Heart right ventricle (tissue), 16 donors: ENCODE measurements at places on chromosomes 12 and 14.

- peaks cover 11% of the 10 kb centered on the region for H3K4me1 ChIP-seq
- no peak overlapping the region for H3K4me3 ChIP-seq
- DNase-seq, result no peak
- no peaks in the 10 kb centered on the region for H3K27me3 ChIP-seq
These were observed 13.1 kb downstream of the SLC39A5 start for GRCh38 chr12:56242986-56243385.

DNA sequence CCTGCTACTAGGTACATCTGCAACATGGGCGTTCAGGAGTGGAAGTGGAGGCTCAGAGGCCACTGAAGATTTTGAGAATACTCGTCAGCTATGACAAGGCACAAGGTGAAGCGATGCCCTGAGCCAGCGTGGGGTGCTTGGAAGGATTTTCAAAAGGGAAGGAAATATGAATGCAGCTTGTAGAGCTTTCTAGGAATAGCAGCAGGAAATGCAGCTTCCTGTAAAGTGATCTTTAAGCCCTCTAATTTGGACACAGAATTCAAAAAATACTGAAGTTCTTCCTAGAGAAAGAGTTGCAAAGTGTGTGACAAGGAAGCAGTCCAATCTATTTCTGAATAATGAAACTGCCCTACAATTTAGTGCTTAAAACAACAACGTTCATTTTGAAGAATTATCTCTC lies 13.2 kb upstream of the C1S start:
- no peak for DNase-seq
- H3K36me3 ChIP-seq, result no peaks in the 10 kb centered on the region
- no peaks in the 10 kb centered on the region for H3K27me3 ChIP-seq
- no peak overlapping the region for H3K27ac ChIP-seq

DNA sequence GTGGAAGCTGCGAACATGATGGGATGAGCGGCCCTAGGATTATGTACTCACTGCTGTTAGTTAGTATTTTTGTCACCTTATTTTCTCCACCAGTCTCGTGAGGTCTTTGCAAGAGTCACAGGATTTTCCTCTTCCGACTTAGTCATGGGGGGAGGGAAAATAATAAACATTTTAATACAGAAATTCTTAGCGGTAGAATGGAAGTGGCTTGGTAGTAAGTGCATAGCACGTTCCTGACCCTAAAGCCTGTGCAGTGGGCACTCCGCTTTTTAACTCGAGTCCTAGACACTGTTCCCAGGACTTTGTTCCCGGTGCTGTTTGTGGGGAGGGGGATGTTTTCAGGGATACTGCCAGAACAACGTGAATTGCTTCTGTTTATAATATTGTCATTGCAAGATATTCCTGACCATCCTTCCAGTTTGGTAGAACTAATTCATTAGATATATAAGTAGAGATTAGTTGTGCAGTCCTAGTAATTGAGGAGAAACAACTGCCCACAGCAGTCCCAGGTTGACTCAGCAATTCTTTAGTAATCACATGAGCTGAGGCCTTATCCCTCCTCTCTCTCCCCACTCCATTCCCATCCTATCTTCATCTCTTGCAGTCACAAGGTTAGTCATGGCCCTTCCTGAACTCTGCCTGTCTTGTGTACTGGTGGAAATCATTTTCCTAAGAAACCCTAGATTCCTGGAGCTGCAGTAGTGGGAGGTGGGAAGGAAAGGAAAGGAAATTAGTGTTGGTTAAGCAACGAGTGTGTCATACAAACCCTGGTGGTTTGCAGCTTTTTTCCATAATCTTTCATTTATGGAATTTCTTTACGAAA lies 799 bp downstream of the SLC38A6 start:
- H3K27me3 ChIP-seq, result no peaks in the 10 kb centered on the region
- H3K4me1 ChIP-seq, result peaks cover 3% of the 10 kb centered on the region
- H3K4me3 ChIP-seq, result peak overlapping the region; percentile 53
- DNase-seq, result no peak
- peak overlapping the region; percentile 80 for H3K27ac ChIP-seq

DNA sequence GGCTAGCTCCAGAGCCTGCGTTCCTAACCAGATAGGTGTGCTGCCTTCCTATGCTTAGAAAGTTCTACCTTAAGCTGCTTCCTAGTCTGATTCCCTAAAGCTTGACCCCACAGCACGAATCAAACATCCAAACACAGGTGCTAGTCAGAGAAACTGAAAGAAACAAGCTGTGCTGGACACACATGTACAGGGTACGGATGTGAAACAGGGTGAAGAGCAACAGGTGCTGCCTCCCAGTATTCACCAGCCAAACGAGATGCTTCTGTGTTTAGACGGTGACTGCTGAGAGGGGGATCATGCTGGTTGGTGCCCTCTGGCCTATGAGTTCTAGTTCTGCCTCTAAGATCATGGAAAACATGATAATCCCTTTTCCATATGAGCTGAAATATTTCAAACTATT lies 105.3 kb downstream of the GRIP1 start:
- H3K4me1 ChIP-seq, result no peaks in the 10 kb centered on the region
- H3K27ac ChIP-seq, result no peak overlapping the region
- H3K27me3 ChIP-seq, result no peaks in the 10 kb centered on the region
- DNase-seq, result no peak
- H3K36me3 ChIP-seq, result no peaks in the 10 kb centered on the region
- no peak overlapping the region for H3K4me3 ChIP-seq

DNA sequence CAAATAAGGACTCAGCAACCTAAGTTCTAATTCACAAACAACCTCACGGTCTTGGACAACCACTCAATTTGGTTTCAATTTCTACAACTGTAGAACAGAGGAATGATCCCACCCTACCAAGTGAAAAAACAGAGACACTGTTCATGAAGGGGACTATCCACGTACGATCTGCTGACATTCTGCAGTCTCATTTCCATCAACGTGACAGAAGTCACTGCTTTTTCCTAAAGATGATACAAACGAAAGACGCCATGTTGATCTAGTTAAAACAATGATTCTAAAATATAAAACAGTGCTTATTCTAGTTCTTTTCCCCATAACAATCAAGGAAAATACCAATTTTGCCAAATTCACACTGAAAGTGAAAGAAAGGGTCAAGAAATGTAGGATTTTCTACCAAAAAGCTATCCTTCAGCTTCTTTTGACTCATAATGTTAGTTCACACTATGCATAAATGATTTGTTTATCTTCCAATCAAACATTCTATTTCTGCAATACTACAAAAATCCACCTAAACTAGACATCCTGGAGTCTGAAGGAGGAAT lies 38.1 kb downstream of the CORO1C start:
- H3K4me3 ChIP-seq, result no peak overlapping the region
- H3K4me1 ChIP-seq, result peaks cover 84% of the 10 kb centered on the region
- H3K36me3 ChIP-seq, result no peaks in the 10 kb centered on the region

DNA sequence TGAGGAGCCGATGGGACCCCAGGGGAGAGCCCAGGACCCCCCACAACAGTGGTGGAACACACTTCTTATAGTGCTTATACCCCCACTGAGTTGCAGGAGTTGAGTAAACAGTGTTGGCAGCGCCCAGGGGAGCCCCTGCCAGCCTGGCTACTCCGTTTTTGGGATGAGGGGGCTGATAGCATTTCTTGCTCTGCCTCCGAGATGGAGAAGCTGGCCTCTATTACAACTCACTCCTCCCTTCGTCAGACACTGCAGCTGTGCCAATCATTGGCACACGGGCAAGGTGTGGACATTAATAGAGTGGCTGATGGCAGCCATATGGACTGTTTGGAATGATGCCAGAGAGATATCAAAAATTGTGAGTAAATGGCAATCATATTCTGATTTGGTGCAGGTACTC lies 94.9 kb upstream of the TMPO start:
- no peak overlapping the region for H3K27ac ChIP-seq
- no peak overlapping the region for H3K4me3 ChIP-seq
- no peaks in the 10 kb centered on the region for H3K36me3 ChIP-seq
- H3K4me1 ChIP-seq, result peaks cover 33% of the 10 kb centered on the region
- H3K27me3 ChIP-seq, result no peaks in the 10 kb centered on the region

GRCh38 chr14:20683891-20684661 lies at the start of gene RNASE4:
RNASE4 (plus strand) TSS chr14:20684560; CDS start chr14:20699372, 14,812 bp downstream.
- DNase-seq, result peak; percentile 81
- peak within 1 kb of the TSS; percentile 98 for H3K27ac ChIP-seq
- no peaks in the 10 kb centered on the region for H3K36me3 ChIP-seq
- H3K27me3 ChIP-seq, result no peaks in the 10 kb centered on the region
- H3K4me3 ChIP-seq, result peak within 1 kb of the TSS; percentile 67
- peaks cover 10% of the 10 kb centered on the region for H3K4me1 ChIP-seq

- DNase-seq, result no peak
- H3K4me3 ChIP-seq, result no peak overlapping the region
- H3K4me1 ChIP-seq, result no peaks in the 10 kb centered on the region
These were observed 16.3 kb upstream of the MYO1H start for GRCh38 chr12:109331301-109331952.

GRCh38 chr12:98085046-98085755 lies 430.2 kb upstream of the TMPO start:
- H3K4me3 ChIP-seq, result no peak overlapping the region
- H3K27ac ChIP-seq, result no peak overlapping the region
- H3K4me1 ChIP-seq, result no peaks in the 10 kb centered on the region
- H3K36me3 ChIP-seq, result no peaks in the 10 kb centered on the region
- no peaks in the 10 kb centered on the region for H3K27me3 ChIP-seq
